ENCODE measurements at places on chromosomes 5 and 9.

- no peak for DNase-seq
Observed at GRCh38 chr5:82924226-82925060, 152.8 kb downstream of the TMEM167A start.

DNA sequence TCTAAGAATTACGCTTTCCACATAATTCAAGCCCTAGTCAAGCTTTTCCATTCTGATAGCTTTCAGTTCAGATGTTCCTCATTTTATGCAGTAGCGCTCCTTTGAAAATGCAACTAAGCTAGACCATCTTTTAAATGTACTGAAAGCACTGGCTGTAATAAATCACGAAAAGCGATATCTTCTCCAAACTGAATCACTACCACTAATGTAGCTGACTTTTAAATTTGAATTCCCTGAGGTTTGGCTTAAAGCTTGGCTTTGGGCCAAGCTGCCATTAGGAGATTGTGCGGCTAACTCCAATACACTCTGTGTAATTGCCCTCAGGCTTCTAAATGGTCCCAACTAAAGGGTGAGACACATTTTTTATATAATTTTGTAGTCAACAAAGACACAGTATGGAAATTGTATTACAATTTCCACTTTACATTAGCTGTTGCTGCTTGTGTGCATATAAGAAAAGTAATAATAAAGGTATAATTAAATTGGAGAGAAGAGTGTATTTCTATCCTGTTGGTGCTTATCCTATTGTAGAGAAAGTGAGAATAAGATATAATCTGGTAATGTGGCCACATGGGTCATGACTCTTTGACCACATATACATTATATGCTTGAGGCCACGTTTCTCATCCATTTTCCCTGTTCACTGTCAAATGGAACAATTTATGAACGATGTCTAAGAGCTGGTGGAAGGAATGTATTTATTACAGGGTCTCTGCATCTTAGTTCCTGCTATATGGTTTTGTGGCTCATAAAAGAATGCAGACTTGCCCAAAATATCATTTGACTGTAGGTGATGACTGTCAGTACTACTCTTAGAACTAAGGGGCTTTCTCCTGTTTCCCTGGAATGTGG lies 118.7 kb upstream of the TAF11L2 start:
- DNase-seq, result no peak

DNA sequence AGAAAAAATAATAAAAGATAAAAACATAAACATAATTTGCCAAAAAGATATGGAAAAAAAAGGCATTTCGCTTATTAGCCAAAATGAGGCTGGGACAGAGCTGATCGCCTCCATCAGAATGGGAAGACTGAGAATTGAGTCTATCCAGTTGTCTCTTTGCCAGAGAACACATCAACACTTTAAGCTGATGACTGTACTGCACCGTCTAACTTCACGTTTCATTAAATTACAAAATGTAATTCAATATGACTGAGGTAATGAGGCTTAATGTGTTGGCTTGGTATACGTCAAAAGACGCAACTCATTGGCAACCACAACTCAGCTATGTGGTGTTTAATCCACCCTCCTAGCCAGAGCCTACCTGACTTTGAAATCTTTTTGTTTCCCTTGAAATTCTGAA lies 462.7 kb upstream of the CD180 start:
- DNase-seq, result no peak

GRCh38 chr5:163503106-163504078 lies 2.0 kb upstream of the MAT2B start:
- peak; percentile 67 for DNase-seq

DNA sequence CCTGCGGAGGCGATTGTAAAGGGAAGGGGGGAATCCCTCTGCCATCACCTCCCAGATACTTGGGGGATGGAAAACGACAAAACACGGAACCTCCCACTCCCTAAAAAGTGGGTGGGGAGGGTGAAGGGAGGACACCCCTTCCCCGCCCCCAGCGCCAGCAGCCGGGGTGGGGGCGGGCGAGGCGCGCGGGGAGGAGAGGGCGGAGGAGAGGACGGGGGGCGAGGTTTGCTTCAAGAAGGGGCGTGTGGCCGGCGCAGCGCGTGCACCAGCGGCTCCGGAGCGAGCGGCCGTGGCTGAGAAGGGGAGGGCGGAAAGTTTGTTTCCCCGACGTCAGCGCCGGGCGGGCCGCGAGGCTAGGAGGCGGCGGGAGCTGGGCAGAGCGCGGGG lies at the start of gene PRRX2:
Gene PRRX2, plus strand, starts transcription at position 259 of the 387 bp plus-strand sequence. CDS start 221 bp downstream, outside the sequence.
- no peak for DNase-seq

DNA sequence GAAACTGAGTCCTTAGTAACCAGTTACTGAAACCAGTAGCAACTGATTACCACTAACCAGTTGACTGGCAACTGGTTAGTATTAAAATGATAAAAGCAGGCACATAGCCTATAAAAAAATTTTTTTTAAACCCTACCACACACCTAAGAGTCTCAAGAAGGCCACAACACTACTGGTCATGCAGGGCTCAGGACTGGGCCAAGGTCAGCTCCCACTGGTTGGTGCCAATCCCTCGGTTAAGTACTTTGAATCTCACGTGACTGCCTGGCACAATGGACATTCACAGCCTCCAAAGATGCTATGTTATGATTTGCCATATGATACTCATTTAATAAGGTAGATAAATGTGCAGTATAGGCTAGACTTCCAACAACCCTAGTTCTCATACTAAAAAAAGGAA lies 8.5 kb downstream of the ANKH start:
- no peak for DNase-seq

GRCh38 chr9:126558051-126558665 lies 55.6 kb upstream of the LMX1B start:
- peak; percentile 59 for DNase-seq

DNA sequence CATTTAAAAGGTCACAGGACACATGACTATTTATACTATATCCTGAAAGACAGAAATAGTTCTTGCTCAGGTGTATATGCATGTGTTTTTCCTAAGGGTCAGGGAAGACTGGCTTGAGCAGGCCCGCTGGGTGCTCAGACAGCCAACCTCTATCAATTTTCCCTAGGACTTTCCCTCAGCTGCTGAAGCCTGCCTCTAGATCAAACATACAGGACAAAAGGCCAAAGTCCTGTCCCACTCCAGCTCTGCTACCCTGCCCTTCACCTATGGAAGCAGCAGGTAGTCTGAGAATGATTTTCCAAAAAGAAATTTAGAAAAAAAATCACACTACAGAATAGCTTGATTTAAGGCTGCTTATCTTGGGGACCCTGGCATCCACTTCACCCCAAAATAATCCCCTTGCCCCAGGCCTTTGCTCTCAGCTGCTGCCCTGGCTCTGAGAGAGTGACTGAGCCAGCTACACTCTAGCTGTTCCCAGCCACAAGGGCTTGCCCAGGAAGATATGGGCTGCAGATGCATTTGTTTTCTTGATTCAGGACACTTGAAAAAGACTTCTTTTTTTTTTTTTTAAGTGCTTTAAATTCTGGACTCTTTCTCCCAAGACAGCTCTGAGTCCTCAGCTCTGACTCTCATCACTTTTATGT lies 42.5 kb downstream of the KLHL3 start:
- no peak for DNase-seq

DNA sequence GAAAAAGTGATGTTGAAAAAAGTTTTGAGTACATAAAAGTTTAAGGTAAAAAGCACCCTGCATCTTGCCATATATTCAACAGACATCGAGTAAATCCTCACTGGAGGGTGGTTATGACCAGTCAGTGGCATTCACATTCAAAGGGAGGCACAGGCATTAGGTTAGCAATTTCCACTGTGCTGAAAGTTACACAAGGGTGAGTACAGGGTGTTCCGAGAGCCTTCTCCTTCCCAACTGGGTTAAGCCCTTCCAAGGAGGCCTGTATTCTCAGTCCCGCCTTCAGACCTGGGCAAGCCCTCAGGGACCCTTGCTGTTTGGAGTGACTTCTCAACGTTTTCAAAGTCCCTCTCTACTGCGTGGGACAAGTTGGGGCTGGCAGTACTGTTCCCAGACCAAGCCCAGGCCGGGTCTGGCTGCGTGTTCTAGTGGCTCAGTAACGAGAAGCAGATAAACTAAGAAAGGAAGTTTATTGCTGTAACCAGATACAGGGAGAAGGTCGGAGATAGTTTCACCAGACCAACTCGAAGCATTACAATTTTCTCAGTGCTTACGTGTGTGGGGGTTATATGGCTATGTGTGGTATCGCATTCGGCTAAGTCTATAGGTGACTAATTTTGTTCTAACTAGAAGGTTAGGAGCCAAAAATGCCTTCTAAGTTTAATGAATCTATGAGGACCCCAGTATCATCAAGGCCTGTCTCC lies 13.0 kb upstream of the SETX start:
- DNase-seq, result no peak

GRCh38 chr5:98108497-98108896 lies 665.0 kb upstream of the RGMB start:
- DNase-seq, result no peak

All from left colon (tissue), 2 donors.